Caudate nucleus (tissue), 63 donors: ENCODE measurements at places on chromosomes 6 and 20.
A peak's percentile ranks its signal among the peaks of the same experiment; 100 is the strongest.

- DNase-seq = no peak
Observed at GRCh38 chr6:16420715-16421461, 182.5 kb downstream of the GMPR start.

- DNase-seq = no peak
Observed at GRCh38 chr6:97052152-97052787, 127.7 kb downstream of the KLHL32 start.

DNA sequence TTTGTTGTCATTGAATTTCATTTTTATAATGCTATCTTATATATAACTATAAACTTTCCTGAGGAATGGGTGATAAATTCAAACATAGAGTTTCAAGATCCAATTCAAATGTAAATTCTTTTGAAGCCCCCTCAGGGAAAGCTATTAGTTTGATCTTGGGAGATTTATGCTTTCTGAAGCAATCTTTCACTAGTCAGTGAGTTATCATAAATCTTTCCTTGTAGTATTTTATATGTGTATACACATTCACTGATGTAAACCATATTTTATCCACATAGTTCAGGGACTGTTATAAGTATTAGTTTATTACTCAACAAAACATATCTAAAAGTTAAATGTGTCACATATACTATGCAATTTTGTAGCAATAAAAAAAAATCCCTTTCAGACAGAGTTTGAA lies 2.9 kb upstream of the EPM2A start:
- DNase-seq = no peak

GRCh38 chr6:71347119-71347518 lies 58.5 kb downstream of the OGFRL1 start:
- DNase-seq = no peak

GRCh38 chr20:23225407-23226060 lies 125.1 kb upstream of the NXT1 start:
- DNase-seq = no peak

DNA sequence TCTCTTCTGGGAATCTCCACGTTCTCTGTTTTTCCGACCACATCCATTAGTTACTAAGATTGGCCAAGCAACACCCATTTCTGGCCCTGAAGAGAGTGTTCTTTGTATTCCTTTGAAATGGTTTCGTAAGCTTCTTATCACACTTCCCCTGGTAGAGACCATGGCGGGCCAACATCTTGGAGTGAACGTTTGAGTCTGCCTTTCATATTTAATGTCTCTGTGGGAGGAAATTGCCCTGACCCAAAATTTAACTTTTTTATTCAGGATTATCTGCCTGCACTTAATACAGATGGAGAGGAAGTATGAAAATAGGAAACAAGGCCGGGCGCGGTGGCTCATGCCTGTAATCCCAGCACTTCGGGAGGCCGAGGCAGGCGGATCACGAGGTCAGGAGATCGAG lies 177.0 kb upstream of the SNX9 start:
- DNase-seq = no peak

GRCh38 chr6:87540539-87540938 lies 49.2 kb downstream of the RARS2 start:
- DNase-seq = no peak

GRCh38 chr20:53247468-53248103 lies 275.4 kb downstream of the TSHZ2 start:
- DNase-seq = no peak

DNA sequence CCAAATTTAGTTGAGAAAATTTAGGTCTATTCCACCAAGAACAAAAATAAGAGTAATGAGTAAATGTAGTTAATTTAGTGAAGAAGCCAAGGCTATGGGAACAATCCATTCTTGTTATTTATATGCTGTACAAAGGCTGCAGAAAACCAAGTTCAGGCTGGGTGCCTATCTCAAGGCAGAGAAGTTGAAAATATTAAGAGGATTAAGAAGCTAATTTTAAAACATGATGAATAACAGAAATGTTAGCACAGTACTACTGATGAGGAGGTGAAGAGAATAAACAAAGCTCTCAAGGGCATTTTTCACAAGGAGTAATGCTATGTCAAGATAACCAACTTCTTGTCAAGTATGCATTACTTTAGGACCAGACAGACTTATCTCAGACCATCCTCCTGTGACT lies 68.6 kb downstream of the RCAN2 start:
- DNase-seq = no peak

- no peak for DNase-seq
Observed at GRCh38 chr6:117512056-117512828, 29.8 kb downstream of the DCBLD1 start.

- no peak for DNase-seq
Observed at GRCh38 chr6:106685833-106686232, 56.5 kb downstream of the QRSL1 start.

DNA sequence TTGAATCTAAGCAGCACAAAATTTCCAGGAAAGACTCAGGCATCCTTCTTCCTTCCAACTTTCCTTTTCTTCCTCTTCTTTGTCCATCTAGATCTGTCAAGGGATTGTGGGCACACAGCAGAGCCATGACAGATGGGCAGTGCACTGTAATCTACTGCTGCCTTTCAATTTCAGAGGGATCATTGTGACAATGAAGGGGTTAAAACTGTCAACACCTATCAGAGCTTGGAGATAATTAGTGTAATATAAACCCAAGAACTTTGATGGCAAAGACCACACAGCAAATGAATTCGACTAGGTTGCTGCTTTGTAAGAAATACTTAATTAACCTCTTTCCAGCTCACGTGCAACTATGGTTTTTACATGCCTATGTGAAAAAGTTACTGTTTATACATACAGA lies 55.0 kb downstream of the SAMD5 start:
- DNase-seq = no peak

GRCh38 chr20:57106030-57106682 lies 160.3 kb downstream of the BMP7 start:
- DNase-seq = no peak

DNA sequence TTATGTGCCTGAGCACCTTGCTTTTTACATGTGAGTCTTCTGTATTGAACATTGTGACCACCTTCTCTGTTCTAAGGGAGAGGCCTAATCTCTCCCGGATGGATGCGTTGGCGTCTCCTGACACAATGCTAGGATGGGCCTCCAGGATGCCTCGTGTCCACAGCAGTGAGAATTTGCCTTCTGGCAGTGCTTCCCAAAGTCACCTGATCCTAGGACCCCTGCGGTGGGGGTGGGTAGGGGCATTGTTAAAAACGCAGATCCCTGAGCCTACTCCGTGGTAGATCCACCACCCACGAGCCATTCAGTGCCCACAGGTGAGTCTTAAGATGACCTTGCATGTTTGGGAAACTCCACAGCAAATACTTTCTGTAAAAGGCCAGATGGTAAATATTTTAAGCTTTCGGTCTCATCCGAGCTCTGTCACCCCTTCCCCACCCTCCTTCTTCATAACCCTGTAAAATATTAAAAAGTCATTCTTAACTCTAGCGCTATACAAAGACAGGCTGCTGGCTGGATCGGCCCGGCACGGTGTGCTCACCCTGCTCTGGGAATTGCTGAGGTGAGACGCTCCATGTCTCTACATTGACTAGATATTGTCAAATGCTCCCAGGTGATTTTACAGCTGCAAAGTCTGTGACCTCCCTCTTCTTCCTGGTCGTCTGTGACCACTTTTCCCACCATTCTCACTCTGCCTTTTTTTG lies 106.7 kb upstream of the IYD start:
- no peak for DNase-seq

GRCh38 chr6:24284006-24284405 lies 73.9 kb downstream of the DCDC2 start:
- no peak for DNase-seq

DNA sequence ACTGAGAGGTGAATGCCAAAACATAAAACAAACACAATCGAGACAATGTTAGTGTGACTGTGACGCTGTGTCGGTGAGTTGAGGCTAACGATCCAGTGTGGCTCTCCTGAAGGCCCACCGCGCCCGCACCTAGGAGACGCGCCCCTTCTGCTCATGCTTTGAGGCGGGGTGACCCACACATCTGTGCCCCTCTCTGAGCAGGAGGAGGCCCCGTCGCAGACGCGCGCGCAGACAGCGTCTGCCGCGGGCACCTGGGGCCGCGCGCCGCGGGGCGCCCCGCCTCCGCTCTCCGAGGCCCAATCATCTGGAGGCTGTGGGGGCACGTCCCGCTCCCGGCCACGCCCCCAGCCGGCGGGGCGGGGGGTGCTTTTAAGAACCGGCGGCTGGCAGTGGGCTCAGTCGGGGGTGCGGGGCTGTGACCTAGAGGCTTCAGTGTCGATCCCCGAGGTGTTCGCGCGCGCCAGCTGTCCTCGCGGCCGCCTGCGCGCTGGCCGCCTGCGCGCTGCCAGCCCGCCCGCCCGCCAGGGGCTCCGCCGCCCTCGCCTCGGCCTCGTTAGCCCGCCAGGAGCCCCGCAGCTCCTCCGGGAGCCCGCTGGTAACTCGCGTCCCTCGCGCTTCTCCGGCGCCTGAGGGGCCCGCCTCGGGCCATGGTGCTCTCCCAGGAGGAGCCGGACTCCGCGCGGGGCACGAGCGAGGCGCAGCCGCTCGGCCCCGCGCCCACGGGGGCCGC lies at the start of gene SLC16A10:
Gene SLC16A10 (plus strand): TSS at position 398 of the 730 bp plus-strand sequence. CDS start 250 bp downstream, at position 648.
- DNase-seq = peak; percentile 32

DNA sequence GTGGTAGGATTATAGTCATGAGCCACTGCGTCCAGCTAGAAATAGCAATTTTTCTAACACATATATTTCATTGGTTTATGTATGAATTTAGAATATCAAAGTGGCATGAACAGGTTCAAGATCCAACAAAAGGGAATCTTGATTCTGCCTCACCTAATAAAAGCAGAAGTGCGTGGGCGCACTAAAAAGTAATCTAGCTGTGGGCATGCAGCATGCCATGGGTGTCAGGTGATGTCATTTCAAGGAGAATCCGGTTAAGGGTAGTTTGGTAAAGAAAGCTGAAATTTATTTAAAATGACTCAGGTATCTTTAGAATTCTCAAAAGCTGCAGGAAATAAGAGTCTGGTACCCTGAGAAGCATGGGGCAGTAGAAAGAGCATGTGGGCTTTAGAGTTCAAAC lies 17.6 kb downstream of the LRRN4 start:
- DNase-seq = no peak

DNA sequence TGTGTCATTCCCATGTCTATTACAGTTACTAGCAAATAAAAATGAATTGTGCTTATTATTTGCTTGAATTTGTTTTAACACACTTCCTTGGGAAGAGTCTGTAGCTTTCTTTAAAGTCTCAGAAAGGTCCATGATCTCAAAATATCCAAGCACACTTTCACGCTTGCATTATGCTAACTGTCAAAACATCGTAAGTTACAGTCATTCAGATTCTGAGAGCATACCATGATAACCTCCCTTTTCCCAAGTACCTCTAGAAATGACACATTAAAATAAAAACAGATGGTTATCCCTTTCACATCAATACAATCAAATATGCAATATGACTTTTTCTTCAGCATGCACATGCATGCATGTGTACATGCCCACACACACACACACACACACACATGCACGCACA lies 1044.4 kb upstream of the MAP3K7 start:
- no peak for DNase-seq

GRCh38 chr6:12578097-12578496 lies 138.5 kb upstream of the PHACTR1 start:
- no peak for DNase-seq

DNA sequence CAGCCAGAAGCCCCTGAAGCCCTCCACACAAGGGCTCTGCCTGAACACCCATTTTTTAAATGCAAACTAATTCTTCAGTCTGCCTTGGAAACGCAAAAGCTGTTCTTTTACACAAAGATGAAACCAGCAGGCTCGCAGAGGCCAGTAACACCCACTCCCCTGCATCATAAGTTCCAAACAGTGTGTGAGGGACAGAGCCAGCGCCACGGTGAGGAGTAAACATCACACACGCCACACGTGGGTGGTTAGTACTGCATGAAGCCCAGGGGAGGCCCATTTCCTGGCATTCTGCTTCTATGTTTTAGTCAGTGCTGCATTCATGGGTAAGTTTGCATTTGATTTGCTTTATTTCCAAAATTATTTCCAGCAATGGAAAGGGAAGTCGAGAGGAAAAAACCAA lies 217.7 kb upstream of the RIN2 start:
- DNase-seq = no peak

- DNase-seq = no peak
Observed at GRCh38 chr6:27867051-27867944, 44.9 kb downstream of the OR2B2 start.

DNA sequence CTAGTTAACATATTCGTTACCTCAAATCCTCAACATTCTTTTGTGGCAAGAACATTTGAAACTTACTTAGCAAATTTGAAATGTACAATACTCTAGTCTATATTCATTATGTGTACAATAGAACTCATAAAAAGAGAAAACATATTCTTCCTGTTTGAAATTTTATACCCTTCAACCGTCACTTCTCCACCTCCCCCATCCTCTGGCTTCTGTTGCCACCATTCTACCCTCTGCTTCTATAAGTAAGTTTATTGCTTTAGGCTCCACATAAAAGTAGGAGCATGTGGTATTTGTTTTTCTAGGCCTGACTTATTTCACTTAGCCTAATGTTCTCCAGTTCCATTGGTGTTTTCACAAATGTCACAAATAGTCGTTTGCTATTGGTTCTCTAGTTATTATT lies 205.3 kb downstream of the TENT5A start:
- DNase-seq = no peak

- no peak for DNase-seq
Observed at GRCh38 chr6:64255000-64255399, 619.4 kb downstream of the PHF3 start.

DNA sequence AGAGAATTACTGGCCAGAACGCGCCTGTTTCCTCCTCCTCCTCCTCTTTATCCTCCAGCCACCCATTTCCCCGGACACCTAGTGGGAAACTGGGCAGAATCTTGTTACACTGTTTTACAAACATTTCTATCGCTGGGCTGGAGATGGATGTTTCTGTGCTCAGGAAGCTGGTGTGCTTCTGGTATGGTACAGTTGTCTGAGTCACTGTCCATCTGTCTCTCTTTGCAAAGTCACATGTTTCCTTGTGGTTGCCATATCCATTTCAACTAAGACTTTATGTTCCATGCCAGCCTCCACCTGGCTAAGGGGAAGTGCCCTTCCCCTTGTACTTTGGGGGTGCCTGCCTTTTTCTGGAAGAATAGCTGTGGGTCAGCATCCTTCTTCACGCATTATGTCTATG lies 52.9 kb upstream of the SLC22A16 start:
- DNase-seq = no peak
